Bronchial epithelial cell (primary cell): ENCODE measurements at places on chromosomes 3 and 15.

DNA sequence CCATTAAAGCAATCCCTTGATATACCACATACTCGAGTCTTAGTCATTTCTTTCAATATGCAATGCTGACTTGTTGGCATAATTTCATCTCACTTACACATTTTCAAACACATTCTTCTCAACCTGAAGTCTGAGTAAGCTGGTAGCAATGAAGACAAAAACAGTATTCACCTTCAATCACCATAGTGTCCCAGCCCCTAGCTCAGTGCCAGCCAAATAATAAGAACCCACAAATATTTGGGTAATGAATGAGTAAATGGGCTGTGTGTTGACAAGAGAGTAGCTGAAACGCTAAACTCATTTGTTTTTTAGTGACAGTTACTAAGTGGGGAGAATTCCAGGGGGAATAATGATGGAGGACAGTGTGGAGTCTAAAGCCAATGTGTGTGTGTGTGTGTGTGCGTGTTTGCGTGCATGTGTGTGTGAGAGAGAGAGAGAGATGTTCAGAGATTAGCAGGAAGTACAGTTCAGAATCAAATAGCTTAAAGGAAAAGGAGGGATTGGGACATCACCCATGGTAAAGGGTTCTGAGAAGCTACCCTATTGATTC, 165.7 kb downstream of the GAP43 start:
- DNase-seq: peak; percentile 98

- DNase-seq: peak; percentile 81
Measured at GRCh38 chr3:58880182-58880581, 169.6 kb downstream of the CFAP20DC start.

DNA sequence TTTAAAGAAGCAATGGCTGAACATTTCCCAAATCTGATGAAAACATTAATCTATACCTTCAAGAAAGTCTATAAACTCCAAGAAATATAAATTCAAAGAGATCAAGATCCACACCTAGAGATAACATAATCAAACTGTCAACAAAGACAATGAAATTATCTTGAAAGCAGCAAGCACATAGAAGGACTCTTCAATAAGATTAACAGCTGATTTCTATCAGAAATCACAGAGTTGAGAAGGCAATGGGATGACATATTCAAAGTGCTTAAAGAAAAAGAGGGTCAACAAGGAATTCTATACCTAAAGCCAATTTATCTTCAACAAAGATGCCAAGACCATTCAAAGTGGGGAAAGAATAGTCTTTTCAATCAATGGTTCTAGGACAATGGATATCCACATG, 41.1 kb upstream of the LAMP3 start:
- DNase-seq: no peak

GRCh38 chr3:14540821-14541385, 761 bp upstream of the GRIP2 start:
- no peak for DNase-seq

- peak; percentile 43 for DNase-seq
Measured at GRCh38 chr3:81581966-81582599, 179.4 kb downstream of the GBE1 start.

GRCh38 chr3:188742755-188743550, 428.8 kb upstream of the TPRG1 start:
- DNase-seq: no peak

DNA sequence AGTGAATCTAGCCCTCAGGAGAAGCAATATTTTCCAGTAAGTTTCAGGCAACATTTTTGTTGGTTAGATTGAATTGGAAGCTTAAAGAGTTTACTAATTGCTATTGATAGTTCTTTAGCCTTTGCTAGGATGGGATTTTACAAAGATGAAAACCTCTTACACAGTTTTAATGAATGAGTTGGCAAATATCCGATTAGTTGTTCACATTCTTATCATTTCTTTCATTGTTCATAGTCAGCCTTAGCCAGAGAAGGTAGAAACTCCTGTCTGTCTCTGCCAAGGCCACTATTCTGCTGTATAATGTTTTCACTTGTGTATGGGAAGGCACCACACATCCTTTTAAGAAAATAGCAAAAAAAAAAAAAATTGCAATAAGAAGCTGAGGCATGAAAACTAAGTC, 222.0 kb upstream of the MANF start:
- peak; percentile 3 for DNase-seq

DNA sequence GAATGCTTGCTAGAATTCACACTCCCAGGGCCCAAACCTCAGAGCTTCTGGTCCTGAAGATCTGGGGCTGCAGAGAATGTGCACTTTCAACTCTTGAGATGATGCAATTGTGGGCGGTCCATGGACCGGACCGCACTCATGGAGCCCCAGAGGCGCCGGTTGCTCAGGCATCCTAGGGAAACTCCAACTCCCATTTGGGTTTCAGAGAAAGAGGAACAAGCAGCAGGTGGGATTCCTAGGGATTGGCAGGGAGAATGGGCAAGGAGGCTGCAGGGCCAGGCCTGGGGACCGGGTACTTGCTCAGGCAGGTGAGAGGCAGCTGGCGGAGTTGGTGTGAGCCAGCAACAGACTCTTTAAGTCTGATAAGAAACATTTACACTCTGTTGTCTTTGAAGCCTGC, 3.5 kb downstream of the NOX5 start:
- no peak for DNase-seq

GRCh38 chr3:51408021-51408420, 16.9 kb downstream of the RBM15B start:
- no peak for DNase-seq

DNA sequence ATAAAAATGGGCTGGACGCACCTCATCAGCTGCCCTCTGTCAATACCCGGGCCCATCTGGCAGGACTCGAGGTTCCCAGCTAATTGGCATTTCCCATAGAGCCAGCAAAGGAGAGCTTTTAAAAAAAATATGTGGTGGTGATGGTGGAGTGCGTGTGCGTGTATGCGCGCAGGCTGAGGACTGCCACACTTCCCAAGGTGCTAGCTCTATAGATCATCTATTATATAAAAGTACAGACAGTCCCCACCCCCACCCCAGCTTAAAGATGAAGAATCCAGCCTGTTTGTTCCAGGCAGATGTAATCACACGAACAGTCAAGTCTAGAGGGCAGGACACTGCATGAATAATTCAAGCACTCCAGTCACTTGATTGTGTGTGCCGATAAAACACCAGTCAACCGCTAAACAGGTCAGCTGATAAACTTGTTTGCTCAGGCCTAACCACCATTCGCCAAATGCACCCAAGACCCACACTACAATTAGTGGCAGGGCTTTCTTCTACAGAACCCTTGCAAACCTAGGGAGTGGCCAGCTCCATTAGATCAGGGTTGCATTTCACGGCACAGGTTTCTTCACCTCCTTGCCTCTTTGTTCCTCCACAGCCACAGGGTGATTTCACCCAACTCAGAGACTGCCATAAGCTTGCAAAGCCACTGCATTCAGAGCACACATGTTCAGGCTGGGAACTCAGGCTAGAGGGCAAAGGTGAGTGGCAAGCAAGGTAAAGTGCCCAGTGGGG, 5.8 kb downstream of the TLE3 start:
- peak; percentile 87 for DNase-seq

DNA sequence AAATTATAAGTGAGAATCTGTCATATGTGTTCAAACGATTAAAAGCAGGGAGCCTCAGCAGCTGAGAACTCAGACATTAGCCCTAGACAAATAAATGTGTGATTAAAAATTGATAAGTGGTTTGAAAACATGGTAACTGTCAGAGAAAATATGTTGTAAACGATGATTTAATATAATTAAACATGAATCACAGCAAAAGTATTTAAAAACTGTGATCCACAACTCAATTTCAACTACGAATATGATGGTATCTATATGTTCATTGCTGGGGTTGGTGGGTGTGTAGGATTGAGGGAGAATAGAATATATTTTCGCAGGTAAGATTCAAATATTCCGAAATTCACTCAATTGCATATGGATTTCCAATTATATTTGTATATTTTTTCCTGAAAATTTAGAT, 302.2 kb upstream of the CNTN3 start:
- no peak for DNase-seq

- no peak for DNase-seq
Measured at GRCh38 chr15:37586976-37587375, 347.5 kb upstream of the TMCO5A start.

- peak; percentile 88 for DNase-seq
Measured at GRCh38 chr15:73987681-73988444, 4.2 kb downstream of the STOML1 start.

DNA sequence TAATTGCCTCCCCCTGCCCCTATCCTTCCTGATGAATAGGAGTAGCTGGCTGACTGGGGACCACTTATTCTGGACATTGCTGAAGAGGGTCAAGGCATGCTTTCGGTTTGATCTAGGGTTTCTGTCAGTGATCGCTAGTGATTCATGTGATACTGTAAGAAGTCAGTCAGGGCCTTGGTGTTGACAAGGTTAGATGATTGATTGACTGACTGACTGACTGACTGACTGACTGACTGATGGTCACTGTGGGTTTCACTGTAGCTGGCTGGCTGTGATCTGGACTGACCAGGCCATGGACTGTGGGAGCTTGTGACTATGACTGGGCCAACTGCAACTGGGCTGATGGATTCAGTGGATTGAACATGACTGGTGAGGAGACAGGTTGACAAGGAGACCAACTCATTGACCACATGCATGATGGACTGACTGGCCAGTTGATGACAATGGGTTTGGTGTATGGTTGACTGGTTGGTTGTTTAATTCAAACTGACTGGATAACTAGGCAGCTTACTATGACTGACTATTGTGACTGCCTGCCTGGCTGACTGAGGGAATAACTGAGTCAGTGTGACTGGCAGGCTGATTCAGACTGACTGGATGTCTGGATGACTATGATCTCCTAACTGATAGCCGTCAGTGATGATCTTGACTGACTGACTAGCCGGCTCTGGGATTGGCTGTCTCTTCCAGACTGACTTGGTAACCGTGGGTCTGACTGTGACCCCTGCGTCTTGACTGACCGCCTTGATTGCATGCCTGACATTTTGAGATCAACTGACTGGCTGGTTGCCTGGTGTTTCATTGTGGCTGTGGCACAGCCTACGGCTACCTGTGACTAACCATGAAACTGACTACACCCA, 509.9 kb downstream of the SHQ1 start:
- DNase-seq: peak; percentile 89

DNA sequence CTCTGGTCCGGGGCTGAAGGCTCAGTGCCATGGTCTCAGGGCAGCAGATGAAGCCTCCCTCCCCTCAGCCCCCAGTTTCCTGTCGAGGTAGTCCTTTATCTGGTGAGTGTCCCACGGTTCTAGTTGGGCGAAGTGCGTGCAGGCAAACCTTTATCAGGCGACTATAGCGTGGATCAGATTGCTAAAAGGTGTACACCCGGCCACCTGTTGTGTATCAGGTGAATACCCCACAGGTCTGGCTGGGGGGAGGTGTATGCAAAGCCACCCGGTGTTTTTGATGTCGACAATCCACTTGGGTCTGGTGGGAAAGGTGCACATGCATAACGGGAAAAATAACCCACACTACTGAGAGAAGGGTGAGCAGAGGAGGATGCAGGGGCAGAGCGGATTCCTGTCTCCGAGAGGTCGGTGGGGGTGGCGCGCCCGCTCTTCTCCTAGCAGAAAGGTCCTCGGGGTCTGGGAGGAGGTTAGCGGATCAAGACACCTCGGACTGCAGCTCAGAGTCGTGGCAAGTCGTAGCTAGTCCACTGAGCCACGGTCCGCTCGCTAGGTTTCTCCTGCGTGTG, 507 bp downstream of the SLC12A6 start:
- DNase-seq: no peak

DNA sequence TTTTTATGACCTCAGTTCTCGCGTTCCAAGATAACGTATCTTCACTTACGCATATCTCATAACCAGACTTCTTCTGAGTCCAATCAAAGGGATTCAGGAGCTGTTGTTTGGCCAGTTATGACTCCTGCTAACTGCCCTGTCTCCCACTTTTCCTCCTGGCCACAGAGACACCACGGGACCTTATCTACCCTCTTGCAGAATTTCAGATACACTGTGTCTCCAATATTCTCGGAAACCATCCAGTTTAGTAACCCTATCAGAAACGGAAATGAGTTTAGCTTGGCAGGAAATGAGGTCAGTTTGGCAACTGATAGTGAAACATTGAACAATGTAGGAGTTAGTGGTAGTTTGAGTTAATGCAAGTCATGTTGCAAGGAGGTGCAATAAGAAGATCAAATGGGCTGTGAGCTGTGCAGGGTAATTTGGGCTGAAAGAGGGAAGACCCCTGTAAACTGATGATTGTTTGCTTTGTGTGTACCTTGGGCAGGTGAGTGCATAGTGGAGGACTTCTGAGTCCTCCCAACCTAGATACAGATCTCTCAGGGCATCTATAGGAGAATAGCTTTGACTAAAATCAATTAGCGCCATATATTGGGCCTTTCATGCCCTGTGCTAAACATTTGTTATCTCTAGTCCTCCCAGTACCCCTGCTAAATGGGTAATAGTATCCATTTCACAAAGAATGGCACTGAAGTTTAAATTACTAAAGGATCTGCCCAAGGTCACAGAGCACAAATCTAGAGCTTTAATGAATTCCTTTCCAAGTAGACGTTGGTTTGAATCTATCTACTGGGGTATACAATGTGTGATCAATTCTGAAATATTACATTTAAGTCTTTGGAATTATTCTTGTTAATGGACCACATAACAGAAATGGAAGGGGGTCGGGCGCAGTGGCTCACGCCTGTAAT, 41.3 kb upstream of the PIK3CB start:
- DNase-seq: no peak

DNA sequence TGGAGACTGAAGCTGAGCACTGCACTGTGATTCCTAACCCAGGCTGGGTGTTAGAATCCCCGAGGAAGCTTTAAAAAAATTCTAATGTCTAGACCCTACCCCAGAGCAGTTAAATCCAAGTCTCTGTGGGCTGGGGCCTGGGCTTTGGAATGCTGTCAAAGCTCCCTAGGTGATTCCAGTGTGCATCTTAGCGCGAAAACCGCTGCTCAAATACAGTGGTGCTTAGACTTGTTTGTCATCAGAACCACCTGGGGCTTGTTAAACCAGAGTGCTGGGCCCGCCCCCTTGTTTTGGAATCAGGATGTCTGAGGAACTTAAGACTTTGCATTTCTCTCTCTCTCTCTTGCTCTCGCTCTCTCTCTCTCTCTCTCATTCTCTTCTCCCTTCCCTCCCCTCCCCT, 20.7 kb downstream of the RHCG start:
- DNase-seq: no peak

DNA sequence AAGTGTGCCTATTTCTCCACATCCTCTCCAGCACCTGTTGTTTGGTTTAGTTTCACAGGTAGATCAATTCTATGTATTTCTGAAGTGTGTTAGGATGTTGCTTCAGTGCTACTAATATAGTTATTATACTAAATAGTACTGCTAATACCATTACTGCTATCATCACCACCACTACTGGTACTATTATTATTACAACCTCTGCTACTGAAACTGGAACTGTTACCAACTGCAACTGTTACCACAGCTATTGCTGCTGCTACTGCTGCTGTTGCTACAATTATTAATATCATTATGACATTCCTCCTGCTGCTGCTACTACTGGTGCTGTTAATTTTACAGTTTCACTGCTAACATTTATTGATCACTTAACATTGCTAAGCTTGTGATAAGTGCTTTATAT, 8.3 kb upstream of the LMOD3 start:
- no peak for DNase-seq

GRCh38 chr15:87755226-87755625, 501.3 kb downstream of the NTRK3 start:
- DNase-seq: no peak
